A549 treated with AZD2906 at 1 μM for 4 hours (cell line): ENCODE measurements at places on chromosomes 2 and 18. TPM values are rescaled to one million over a fixed set of nuclear protein-coding genes. Genes with fewer than 3 reads are reported as not detected.

GPR39 gene
- total RNA-seq: 6.7 to 7.5 TPM (median 6.9 TPM) in 5 replicates

ODC1 gene
- 167 to 179 TPM (median 174 TPM) in 5 replicates for total RNA-seq

TTN gene
- under 0.01 to 0.05 TPM (median 0.01 TPM) in 5 replicates for total RNA-seq

BMP10 gene
- not detected in 5 replicates for total RNA-seq

C2orf72 gene
- 4.9 to 7.5 TPM (median 6.9 TPM) in 5 replicates for total RNA-seq
